Activated CD4-positive, alpha-beta T cell treated with anti-CD3 and anti-CD28 coated beads for 24 hours (primary cell): ENCODE measurements at places on chromosomes 3 and 15.

DNA sequence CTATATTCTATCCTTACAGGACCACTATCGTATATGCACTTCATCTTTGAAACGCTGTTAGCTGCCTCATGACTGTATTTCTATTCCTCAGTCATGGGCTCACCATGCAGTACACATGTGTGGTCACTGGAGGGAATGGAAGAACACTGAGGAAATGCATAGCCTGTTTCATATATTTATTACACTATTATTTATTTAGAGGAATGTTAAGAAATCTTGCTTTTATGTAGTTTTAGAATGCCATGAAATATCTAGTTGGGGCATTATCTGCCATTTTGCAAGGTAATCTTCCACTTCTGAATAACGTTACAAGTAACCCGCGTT, 155.7 kb downstream of the IGF1R start:
- no peak for DNase-seq

DNA sequence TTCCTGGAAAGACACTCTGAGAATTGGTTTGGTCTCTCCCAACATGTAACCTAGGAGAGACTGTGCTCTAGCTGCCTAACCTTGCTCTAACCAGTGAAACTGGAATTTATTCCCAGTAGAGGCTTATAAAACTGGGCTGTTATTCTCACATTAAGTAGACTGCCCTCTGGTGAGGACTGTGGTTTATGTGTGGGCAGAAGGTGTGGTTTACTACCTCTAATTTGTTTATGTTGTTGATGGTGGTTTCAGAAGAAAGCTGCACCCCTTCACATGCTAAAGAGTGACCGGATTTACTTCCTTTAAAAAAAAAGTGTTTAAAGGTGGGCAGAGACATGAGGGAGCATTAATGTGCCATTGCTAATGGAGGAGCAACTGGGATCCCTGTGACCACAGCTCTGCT, 273.2 kb downstream of the MECOM start:
- DNase-seq, result no peak

DNA sequence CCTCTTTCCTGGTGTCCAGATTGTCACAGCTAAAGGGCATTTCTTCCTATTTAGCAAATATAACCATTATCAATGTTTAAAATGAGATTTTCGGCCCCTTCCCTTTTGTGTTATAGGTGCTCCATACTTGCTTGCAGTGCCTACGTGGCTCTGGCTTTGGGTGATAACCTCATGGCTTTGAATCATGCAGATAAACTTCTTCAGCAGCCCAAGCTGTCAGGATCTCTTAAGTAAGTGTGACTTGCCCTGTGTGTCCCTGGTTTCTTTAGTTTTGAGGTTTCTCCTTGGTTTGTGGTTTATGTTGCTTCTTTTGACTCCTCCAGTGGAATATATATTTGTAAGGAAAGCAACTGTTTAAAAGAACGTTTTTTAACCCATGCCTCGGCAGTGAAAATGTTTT, 58.5 kb upstream of the TRIM71 start:
- DNase-seq, result no peak

GRCh38 chr3:124986192-124987143, 51.9 kb upstream of the MUC13 start:
- no peak for DNase-seq

DNA sequence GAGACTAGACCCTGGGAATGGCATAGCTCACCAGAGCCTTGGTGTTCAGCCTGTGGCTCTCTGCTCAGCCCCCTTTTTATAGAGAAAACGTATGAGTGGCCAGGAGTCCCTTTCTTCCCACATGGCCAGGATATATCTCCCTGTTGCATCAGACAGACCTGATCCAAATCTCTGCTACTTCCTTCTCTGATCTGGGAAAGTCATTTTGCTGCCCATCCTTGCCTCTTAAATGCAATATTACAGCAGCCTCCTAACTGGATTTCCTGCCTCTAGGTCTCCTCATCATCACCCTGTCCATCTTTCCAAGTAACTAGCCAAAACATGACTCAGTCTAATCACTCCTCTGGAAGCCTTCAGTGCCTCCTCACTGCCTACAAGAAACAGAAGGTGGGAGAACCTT, 42.9 kb downstream of the CTDSPL start:
- DNase-seq, result no peak

GRCh38 chr3:63652066-63652725, at the start of gene SNTN:
Gene SNTN (plus strand): TSS chr3:63652675. CDS start chr3:63652688, 13 bp downstream.
- DNase-seq, result no peak

DNA sequence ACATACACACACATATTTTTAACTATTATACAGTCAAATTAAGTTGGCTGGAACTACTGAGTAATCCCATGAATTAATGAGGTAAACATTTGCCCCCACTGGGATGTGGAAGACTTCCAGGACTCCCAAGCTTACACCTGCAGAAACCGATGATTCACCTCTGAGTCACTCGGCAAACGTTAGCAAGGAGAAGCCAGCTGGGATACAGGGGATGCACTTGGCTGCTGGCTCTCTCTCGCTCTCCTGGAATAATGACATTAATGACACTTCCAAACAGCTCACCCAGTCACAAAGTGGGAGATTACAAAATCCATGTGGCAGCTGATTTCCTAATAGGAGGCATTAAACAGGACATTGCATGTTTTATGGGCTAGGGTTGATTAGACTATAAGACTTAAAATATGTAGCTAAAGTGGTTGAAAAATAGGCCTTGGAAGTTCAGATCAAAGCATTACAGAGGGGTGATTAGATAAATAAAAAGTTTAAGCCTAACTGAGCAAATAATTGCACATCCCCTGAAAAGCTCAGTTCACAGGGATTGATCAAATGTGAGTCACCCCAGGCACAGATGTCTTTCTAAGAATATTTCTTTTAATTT, 500.9 kb downstream of the SOX2 start:
- no peak for DNase-seq

DNA sequence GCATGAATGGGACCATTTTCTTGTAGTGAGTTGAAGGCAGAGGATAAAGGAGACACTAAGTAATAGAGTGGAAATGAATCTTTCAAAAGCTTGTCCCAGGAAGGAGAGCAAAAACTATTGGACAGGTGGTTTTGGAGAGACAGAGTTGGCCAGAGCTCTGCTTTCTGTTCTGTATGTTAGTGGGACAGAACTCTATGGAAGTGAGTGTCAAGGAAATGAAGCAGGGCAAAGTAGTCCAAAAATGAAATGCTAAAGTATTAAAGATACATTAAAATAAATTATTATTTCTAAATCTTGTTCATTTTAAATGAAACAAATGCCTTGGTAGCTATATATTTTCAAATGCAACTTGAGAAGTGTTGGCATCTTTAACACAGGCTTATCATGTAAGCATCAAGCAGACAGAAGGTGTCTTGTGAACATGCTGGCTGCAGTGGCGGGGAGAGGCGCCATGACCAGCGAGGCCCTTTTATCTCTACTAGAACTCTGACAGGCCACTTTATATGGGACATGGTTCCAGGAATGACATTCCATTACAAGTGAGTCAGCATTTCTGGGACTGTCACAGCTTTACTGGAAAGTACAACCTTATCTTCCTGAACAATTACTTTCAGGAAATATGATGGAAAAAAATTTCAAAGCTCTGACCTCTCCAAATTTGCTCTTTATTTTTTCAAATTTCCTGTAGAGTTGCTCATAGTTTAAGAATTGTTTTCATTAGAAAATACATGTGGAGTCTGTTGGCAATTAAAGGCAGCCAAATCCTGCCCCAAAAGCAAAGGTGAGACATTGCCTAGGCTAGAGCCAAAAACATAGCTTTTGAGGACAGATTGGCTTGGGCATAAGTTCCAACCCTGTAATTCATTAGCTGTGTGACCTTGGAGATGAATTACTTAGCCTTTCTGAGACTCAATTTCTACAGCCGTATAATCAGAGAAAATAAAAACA, 106.5 kb downstream of the ECT2 start:
- DNase-seq, result no peak

- DNase-seq, result no peak
These were observed 16.7 kb downstream of the FBN1 start for GRCh38 chr15:48628832-48629231.

DNA sequence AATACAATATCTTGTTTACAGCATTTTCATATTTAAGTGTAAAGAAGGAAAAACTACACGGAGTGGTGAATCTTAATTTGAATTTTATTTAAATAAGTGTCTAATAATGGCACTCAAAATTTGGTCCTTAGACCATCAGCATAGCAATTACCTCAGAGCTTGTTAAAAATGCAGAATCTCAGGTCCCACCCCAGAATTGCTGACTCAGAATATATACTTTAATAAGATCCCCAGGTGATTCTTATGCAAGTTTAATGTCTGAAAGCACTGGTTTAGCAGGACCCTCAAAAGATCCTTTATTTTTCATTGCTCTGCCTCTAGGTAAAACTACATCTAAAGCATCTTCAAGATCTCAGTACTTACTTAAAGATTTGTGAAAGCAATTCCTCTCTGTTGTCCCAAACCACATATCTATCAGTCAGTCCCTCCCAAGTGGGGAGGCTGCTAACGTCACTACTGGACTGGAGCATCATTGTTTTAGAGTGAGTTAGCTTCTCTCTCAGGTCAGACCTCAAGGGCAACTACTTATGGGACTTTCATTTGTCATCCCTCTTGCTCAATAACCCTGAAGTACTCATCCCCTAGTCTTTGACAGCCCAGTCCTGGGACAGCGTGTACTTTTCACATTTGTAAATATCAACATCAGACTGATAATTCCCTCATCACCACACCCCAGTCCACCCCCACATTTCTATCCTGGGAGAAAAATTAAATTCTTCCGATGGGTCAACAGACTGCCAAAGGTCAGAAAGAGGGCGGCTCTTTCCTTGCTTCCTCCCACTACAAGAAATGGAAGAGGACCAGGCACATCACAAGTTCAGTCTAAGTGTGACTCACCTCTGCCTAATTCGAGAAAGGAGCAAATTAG, 76.7 kb downstream of the CBLB start:
- DNase-seq, result no peak

- no peak for DNase-seq
These were observed 55.9 kb downstream of the MDFIC2 start for GRCh38 chr3:70256566-70256965.
